DND-41 (cell line): ENCODE measurements at places on chromosomes 2 and 18.

DNA sequence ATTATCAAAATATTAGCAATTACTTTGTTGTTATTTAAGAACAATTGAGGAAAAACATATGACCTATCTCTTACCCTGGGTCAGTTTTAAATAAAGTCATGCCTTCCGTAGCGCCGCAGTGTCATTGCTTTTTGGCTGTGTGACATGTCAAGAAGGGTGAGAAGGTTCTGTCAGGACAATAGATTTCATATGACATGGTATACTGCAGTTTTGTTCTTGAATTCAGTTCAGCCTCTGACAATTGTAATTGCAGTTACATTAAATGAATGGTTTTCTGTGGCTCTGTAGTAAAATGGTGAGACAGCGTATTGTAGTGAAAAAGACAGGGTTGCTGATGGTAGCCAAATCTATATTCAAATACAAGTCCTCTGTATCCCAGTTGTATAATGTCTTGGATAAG is 307.2 kb downstream of the CDH2 start:
- DNase-seq, result no peak

DNA sequence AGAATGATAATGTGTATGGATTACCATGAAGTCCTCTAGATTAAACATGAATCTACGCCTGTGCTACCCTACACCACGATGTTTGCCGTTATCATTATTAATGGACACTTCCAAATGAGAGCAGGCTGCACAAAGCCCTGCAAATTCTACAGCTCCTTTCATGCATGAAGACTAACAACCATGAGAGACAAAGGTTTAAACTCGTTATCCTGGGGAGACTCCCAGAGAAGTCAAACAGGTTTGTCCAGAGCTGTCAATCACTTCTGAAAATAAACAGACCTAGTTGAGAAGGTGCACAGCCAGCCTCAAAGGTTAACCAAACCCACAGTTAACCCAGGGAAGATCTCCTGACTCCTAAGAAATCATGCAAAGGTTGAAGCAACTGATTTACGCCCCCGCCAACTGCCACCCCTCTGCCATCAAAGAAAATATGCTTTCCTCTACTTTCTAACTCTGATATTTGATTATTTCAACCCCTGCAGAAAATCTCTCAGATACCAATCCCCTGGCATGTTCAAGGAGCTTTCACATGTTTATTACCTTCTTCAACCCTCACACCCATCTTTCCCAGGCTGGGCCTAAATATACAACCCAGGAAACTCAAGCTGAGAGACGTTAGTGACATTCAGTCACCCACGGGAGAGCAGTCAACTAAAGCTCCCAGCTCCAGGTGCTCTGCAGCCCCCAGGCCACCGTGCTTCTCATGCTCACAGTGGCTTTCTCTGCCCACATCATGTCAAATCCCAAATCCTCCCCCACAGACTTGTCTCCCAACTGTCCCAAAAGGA is 35.9 kb downstream of the MYO5B start:
- DNase-seq, result no peak

DNA sequence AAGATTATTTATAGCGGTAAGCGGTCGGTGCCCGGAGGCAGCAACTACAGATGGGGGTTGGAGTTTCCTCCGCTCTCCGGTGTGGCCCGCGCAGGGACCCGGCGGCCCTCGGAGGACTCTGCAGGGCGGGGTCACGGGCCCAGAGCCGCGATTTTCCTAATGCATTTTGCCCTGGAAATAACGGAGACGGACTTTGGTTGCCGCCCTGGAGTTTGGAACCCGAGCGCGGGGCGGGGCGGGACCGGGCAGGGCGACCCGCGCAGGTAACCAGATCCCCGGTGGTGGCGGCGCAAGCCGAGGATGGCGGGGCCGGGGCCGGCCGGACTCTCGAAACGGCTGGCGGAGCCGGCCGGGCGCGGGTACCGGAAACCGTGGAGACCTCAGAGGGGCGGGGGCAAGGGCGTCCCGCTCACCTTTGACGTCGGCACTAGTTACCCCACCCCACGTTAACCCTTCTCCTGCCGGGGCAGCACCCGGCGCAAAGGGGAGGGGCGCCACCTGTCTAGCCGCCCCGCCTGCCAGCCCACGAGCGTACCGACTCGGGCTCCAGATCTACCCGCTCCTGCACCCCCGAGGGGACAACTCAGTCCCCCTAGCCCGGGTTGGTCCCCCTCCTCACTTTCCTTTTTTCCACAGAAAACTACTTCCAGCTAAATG is 2.9 kb downstream of the CYP26B1 start:
- no peak for DNase-seq

GRCh38 chr2:39948016-39948719 is 169.1 kb upstream of the THUMPD2 start:
- no peak for DNase-seq

DNA sequence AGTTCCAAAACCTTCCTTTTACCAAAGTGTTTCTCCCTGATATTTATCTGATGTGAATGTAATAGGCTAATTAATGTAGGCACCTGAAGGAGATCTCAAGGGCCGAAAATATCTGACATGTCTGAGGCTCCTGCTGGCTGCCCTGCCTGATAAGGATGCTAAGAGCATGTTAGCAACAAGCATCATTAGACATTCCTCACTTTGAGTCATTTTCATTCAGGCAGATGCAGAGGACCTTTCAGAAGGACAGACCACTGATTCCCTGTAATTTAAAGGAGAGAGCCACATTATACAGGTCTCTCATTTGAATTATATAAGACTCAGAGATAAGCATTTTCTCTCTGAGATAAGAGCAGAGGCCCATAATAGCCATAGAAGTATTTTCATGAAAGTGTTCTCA is 222.4 kb upstream of the NCKAP5 start:
- no peak for DNase-seq

GRCh38 chr2:151860210-151860609 is 32.0 kb upstream of the ARL5A start:
- no peak for DNase-seq

- DNase-seq, result no peak
These were observed 218.2 kb upstream of the CELF4 start for GRCh38 chr18:37783771-37784170.

- no peak for DNase-seq
These were observed 120.4 kb downstream of the SLC5A7 start for GRCh38 chr2:108106731-108107130.

- DNase-seq, result peak; percentile 74
These were observed 238.5 kb upstream of the FBXO11 start for GRCh38 chr2:48144777-48145176.

DNA sequence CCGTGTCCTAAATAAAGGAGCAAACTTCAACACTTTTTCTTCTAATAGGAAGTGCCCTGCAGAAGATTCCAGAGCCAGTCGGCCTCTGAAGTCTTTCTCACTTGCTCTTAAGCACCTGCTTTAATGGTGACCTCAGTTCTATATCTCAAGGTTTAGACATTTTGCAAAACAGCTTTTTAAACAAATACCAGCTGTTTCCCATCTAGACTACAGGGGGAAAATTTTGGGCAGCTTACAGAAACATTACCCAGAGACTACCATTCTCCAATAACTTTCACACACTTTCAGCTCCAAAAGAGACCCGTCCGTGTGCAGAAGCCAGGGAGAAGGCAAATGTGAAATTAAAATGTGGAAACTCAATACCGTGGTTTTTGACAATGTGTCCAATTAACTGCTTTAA is 285.3 kb upstream of the CCDC68 start:
- no peak for DNase-seq

DNA sequence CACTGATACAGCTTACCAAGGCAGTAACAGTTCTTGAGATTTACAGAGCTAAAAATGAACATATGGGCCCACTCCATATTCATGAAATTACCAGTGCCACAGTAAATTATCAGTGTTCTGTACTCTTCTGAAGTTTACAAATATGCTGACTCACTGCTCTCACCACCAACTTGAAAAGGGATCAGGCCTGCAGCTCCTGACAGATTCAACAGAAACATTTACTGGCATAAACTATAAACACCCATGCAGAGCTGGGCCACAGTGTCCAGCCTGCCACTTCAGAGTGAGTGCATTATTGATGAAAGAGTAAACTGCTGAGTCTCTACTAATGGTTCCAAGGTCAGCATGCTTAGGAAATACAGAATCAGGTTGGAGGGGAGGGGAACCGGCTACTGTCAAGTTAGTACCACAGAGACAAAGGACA is 83.1 kb downstream of the FARSB start:
- no peak for DNase-seq

- no peak for DNase-seq
These were observed 324.7 kb downstream of the LRP1B start for GRCh38 chr2:141806090-141806489.

- DNase-seq, result peak; percentile 93
These were observed at the start of gene ZFAND2B for GRCh38 chr2:219206328-219207133. Gene ZFAND2B (plus strand): TSS chr2:219206782. CDS start chr2:219206988, 206 bp downstream.

GRCh38 chr2:42769583-42770287 is 5.8 kb upstream of the OXER1 start:
- no peak for DNase-seq

- DNase-seq, result no peak
These were observed 95.4 kb downstream of the LAMA1 start for GRCh38 chr18:7021994-7022840.

DNA sequence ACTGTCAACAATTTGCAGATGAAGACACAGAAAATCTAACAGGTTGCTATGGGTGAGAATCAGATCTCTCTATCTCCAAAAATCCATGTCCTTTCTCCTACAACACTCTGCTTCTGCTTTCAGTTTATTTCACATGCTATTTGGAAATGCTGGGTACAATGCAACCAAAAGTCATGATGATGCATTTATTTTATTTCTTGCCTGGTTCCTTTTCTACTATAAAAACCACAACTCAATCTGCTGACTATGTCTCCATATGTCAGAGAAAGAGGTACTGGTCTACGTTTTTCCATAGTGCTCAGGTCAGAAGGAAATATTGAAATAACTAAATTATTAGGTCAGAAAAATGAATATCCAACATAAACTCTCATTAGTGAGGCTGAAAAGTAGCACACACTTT is 20.5 kb downstream of the RAD51AP2 start:
- no peak for DNase-seq

DNA sequence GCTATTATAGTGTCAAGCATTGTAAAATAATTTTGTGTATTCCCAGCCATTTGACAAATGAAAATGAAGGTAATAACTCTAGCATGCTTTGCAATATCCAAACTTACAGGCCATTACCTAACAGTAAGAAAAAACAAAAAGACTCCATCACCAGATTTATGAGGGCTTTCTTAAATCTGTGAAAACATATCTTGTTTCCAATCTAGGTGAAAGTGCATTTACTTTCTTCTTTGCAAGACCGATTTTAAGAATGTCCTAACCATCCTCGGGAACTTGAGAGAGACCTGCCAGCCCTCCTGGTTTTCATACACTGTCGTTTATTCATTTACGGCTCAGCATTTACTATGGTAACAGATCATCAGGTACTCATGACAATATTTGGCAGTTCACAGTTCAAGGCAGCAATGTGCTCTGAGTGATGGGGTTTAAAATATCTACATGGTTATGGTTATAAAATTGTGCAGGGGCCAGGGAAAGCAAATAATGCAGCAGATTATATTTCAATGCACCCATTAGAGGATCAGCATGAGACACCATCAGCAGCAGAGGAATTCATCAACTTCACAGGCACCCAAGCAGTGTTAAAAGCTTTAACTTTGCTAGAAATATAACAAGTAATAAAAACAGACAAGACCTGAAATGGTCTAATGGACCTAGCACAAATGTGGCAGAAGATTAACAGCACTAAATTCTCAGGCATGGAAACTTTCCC is 34.4 kb upstream of the PARD3B start:
- no peak for DNase-seq

GRCh38 chr2:71586471-71586870 is 133.1 kb downstream of the DYSF start:
- no peak for DNase-seq

GRCh38 chr18:27363872-27364271 is 178.8 kb upstream of the CHST9 start:
- no peak for DNase-seq

GRCh38 chr2:46294176-46294836 is 2.9 kb upstream of the EPAS1 start:
- DNase-seq, result peak; percentile 36

DNA sequence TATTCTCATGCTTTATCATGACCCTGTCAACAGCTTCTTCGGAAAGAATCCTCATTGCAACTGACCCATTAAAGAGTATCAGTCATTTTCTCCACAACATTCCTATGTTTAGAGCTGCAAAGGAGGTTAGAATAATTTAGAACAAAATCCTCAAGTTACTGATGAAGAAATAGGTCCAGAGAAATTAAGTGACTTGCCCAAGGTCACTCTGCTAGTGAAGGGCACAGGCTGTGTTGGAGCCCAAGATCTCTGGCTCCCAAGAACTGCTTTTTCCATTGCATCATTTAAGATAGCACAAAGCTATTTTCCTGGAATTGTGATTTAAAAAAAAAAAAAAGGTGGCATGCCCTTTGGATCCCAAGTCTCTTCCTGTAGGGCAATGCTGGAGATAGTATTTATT is 9.6 kb downstream of the IRS1 start:
- no peak for DNase-seq

DNA sequence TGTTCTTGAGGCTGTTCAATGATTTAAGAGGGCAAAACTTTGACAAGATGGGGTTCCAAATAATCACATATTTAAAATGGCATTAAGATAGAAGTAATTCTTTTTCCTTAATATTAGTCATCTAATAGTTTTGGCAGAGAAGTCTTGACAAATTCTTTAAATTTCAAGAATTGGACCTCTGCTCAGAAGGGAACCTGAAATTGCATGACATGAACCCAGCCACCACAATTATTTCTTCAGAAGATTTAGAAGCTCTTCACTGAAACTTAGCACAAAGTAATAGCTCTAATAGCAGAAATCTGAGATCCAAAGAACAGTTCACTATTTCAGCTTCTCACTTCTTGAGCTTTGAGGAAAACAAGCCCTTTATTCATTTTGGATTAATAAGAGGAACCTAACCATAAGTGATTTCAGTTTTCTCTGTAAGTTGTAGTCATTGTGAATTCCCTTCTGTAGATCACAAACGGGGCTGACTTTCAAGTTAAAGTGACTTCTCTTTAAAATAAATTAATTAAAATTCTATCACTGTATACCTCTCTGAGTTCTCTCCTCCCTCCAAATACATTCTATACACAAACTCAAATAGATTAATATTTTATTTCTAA is 100.6 kb upstream of the ITGA4 start:
- no peak for DNase-seq

- no peak for DNase-seq
These were observed 582.8 kb downstream of the ZEB2 start for GRCh38 chr2:143936848-143937722.

DNA sequence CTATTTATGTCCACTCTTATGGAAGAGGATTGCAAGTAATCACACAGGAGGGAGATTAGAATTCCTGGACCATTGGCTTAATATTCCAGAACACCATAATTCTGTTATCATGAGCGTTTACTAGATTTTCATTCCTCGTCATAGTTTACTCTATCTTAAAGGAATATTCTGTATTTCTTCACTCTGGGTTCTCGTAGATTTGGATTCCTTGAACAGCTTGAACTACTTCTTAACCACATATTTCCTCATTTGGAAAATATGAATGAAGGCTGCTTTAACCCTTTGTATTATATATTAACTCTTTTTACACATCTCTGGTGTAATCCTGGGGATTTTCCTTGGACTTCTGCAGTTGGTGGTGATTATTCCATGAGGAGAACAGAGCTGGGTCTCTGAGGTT is 46.3 kb upstream of the CCBE1 start:
- DNase-seq, result no peak

GRCh38 chr2:241540401-241540770 is 18.2 kb upstream of the BOK start:
- DNase-seq, result no peak
